A549 (cell line): ENCODE measurements at places on chromosomes 12 and 14.
A peak's percentile ranks its signal among the peaks of the same experiment; 100 is the strongest.

GRCh38 chr14:100702590-100702989 lies 24.1 kb upstream of the DLK1 start:
- no peak for DNase-seq

GRCh38 chr12:68745904-68746571 lies at the start of gene SLC35E3:
Gene SLC35E3, plus strand, starts transcription at chr12:68746176. Its CDS starts 202 bp downstream, at chr12:68746378.
- peak; percentile 93 for DNase-seq

GRCh38 chr14:36553656-36554260 lies 28.7 kb downstream of the NKX2-8 start:
- DNase-seq, result peak; percentile 29

DNA sequence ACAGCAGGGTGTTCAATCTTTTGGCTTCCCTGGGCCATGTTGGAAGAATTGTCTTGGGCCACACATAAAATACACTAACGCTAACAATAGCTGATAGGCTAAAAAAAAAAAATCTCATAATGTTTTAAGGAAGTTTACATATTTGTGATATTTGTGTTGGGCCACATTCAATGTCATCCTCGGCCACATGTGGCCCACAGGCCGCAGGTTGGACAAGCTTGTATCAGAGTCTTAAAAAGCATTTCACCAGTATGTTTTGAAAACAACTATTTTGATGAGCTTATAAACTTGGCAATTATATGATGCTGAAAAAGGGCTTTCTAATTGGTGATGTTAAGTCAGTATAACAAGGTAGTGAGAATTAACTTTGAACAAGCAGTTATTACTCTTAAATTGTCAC lies 78.9 kb downstream of the PIK3C2G start:
- no peak for DNase-seq
